ENCODE measurements at places on chromosomes 16 and 17.
A peak's percentile ranks its signal among the peaks of the same experiment; 100 is the strongest.

DNA sequence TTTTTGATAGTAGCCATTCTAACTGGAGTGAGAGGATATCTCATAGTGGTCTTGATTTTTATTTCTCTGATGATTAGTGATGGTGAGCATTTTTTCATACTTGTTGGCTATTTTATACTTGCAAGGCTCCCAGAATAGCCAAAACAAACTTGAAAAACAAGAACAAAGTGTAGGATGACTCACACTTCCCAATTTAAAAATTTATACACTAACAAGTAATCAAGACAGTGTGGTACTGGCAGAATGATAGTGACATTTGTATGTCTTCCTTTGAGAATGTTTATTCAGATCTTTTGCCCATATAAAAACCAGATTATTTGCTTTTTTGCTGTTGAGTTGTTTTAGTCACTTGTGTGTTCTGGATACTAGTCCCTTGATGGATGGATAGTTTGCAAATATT, 17.8 kb downstream of the SPECC1 start:
- H3K27me3 ChIP-seq = peaks cover 3% of the 10 kb centered on the region
- DNase-seq = no peak
- no peaks in the 10 kb centered on the region for H3K36me3 ChIP-seq
- no peak overlapping the region for H3K27ac ChIP-seq

GRCh38 chr16:71853413-71853812, 7.6 kb downstream of the ATXN1L start:
- H3K4me1 ChIP-seq = peaks cover 50% of the 10 kb centered on the region
- H3K36me3 ChIP-seq = peaks cover 24% of the 10 kb centered on the region
- DNase-seq = no peak
- peak overlapping the region; percentile 95 for H3K27ac ChIP-seq

DNA sequence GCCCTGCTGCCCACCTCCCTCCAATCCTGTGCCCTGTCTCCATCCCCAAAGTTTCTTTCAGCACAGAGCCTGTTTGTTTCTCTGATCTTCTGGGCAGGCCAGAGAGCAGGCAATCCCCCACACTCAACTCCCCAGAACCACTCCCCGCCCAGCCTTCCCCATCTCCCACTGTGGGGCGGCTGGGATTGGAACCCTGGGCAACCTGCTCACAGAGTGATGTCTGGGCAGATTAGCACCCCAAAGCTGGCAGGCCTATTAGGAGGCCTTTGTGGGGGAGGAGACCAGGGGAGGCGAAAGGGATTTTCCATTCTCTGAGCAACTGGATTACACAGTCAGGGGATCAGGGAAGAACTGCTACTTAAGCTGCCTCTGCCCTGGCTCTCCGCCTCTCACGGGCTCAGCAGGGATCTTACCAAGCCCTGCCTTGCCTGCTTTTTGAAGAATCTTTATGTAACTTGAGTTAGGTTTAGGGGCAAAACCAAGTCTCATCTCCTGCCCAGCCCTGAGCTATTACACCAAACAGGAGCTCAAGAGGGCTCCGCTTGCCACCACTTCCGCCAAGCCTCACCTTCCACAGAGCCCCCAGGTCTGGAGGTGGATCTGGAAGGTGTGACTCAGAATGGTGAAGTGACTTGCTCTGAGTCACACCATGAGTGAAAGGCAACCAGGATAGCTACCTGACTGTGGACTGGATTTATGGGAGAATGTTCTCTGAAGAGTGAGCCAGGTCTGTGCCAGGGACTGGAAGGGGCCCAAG, 16.0 kb upstream of the LHX1 start:
- H3K4me3 ChIP-seq = no peak overlapping the region
- DNase-seq = no peak
- H3K4me1 ChIP-seq = no peaks in the 10 kb centered on the region
- H3K27me3 ChIP-seq = peaks cover 14% of the 10 kb centered on the region
- no peaks in the 10 kb centered on the region for H3K36me3 ChIP-seq

DNA sequence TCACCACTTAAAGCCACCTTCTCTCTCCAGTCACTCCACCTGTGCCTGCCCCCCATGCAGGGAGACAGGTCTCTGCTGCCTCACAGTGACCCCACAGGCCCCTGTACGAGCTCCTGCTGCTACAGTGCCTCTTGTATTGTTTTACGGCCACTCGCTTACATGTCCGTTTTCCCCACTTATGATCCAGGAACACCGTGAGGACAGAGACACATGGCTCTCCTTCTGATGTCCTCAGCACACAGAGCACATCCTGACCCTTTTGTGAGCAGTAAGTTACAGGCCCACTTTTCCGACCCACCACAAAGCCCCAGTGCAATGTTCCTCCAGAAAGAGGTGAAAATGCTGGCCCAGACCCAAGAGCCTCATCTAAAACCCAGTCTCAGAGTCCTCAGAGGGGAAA, 84.8 kb upstream of the GNAO1 start:
- H3K36me3 ChIP-seq = no peaks in the 10 kb centered on the region
- no peak for DNase-seq
- no peaks in the 10 kb centered on the region for H3K4me1 ChIP-seq

DNA sequence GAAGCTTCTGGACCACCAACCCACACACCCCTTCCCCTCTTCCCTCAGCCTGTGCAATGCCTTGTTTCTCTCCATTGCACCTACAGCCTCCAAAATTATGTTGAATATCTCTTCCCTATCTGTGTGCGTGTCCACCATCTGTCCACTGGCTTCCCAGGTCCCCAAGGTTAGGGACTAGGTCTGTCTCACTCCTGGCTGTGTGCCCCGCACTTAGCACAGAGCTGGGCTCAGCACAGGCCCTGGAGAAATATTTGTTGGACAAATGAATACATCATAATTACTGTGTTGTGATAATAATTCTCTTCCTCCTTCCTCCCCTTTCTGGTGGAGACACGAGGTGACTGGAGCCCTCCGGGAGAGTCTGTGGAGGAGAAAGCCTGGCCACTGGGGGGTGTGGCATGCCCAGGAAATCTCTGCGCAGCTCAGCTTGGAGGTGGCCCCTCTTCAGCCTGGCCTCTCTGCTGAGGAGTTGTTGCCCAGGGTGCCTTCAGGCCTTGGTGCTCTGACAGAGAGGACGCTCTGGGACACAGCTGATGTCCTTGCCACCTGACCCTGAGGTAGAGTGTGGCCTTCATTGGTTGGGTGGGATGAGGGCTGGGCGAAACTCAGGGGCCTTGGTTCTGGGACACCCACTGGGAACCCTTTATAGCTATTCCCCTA, 3.3 kb upstream of the BRD7 start:
- DNase-seq = no peak
- peaks cover 11% of the 10 kb centered on the region for H3K4me1 ChIP-seq
- no peak overlapping the region for H3K4me3 ChIP-seq
- no peaks in the 10 kb centered on the region for H3K36me3 ChIP-seq
- peaks cover 16% of the 10 kb centered on the region for H3K27me3 ChIP-seq
- no peak overlapping the region for H3K27ac ChIP-seq

DNA sequence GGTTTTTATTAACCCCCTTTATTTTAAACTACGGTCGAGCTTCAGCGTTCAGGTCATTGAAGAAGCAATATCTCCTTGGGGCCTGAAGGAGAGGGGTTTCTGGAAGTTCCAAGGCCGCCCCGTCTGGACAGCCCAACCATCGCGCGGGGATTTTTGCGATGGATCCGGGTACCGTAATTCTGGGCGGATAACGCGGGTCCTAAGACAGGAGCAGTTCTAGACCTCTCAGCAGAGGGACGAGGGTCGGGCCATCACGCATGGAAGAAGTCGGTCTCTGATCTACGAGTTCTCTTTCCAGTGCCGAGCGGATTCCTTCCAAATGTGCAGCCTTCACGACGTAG, 3.6 kb downstream of the BORCS6 start:
- H3K4me3 ChIP-seq = no peak overlapping the region
- no peaks in the 10 kb centered on the region for H3K27me3 ChIP-seq
- no peak for DNase-seq
- peaks cover 4% of the 10 kb centered on the region for H3K4me1 ChIP-seq
- no peak overlapping the region for H3K27ac ChIP-seq

- peaks cover 9% of the 10 kb centered on the region for H3K36me3 ChIP-seq
- no peak for DNase-seq
- no peak overlapping the region for H3K4me3 ChIP-seq
- H3K4me1 ChIP-seq = peaks cover 33% of the 10 kb centered on the region
- no peaks in the 10 kb centered on the region for H3K27me3 ChIP-seq
- H3K27ac ChIP-seq = no peak overlapping the region
Measured at GRCh38 chr17:57447357-57447989, 191.2 kb downstream of the MSI2 start.

- no peak overlapping the region for H3K27ac ChIP-seq
- H3K36me3 ChIP-seq = no peaks in the 10 kb centered on the region
- H3K27me3 ChIP-seq = no peaks in the 10 kb centered on the region
- no peak for DNase-seq
- H3K4me1 ChIP-seq = peaks cover 40% of the 10 kb centered on the region
- peak overlapping the region; percentile 80 for H3K4me3 ChIP-seq
Measured at GRCh38 chr17:38353086-38353604, 1.5 kb downstream of the SOCS7 start.

DNA sequence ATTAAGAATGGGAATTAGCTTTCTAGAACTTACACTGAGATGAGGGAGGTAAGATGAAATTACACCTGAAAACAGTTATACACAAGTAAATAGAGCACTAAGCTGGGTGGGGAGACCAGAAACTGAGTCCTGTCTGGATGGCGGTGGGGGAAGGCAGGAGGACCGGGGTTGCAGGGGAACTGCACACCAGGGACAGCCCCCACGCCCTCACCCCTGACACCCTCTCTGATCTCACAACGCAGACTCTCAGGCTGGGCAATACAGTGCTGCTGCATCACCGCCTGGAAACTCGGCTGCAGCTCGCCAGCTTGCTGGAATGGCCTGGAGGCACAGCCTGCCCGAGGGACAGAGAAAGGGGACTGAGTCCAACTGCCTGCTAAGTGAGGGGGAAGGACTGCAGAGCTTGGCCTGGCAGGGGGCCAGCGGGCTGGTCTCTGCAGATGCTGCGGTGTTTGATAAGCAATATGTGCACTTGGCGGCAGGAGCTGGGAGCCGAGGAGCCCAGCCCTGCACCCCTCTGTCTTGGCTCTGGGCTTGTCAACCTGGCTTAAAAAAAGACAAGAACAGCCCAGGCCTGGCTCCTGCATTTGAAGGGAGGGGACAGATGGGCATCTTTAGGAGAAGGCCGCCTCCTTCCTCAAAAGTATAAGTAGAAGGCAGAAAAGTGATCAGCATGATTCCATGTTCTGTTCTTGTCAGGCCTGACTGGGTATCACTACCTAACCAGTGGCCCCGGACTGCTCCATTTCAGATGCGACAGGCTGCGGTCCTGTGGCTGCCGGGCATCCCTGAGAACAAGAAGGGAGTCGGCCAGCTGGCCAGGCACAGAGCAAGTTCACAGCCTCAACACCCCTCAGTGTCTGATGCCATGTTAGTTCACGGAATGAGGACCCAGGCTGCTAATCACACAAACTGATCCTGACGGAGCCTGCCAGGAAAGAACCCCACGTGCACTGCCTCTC, 30.2 kb downstream of the SPHK1 start:
- H3K4me3 ChIP-seq = no peak overlapping the region
- peaks cover 16% of the 10 kb centered on the region for H3K4me1 ChIP-seq
- no peaks in the 10 kb centered on the region for H3K27me3 ChIP-seq

DNA sequence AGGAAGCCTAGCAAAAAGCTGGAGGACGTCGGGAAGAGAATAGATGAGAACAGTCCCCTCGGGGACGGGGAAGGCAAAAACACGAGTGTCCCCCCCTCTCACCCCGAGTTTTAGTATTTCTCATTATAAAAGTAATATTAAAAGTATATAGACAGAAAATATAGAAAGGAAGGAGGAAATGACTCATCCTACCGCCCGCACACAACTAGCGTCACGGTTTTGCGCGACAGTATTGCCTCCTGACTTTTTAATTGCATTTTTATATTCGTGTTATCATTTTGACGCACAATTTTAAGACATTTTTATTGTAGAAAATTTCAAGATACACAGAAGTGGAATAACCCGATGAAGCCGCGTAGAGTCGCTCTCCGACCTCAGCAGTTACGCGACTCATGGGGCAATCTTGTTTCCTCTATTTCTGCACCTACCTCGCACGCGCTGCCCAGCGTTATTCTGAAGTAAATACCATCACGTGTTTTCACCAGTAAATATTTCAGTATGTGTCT, 652 bp upstream of the SLC25A19 start:
- H3K36me3 ChIP-seq = peaks cover 4% of the 10 kb centered on the region
- H3K4me3 ChIP-seq = peak overlapping the region; percentile 98
- no peaks in the 10 kb centered on the region for H3K27me3 ChIP-seq
- H3K4me1 ChIP-seq = peaks cover 8% of the 10 kb centered on the region
- H3K27ac ChIP-seq = peak overlapping the region; percentile 98

GRCh38 chr17:63973930-63974593, 1.3 kb upstream of the SCN4A start:
- no peaks in the 10 kb centered on the region for H3K36me3 ChIP-seq
- peaks cover 17% of the 10 kb centered on the region for H3K27me3 ChIP-seq
- H3K4me3 ChIP-seq = no peak overlapping the region
- H3K27ac ChIP-seq = no peak overlapping the region
- peaks cover 6% of the 10 kb centered on the region for H3K4me1 ChIP-seq

GRCh38 chr17:78823282-78824046, 17.1 kb downstream of the USP36 start:
- no peak overlapping the region for H3K27ac ChIP-seq
- H3K36me3 ChIP-seq = peaks cover 48% of the 10 kb centered on the region
- H3K4me3 ChIP-seq = no peak overlapping the region
- peaks cover 16% of the 10 kb centered on the region for H3K4me1 ChIP-seq

GRCh38 chr16:83113811-83114210, 487.0 kb downstream of the CDH13 start:
- no peak overlapping the region for H3K4me3 ChIP-seq
- no peak overlapping the region for H3K27ac ChIP-seq
- H3K36me3 ChIP-seq = no peaks in the 10 kb centered on the region
- no peaks in the 10 kb centered on the region for H3K4me1 ChIP-seq

DNA sequence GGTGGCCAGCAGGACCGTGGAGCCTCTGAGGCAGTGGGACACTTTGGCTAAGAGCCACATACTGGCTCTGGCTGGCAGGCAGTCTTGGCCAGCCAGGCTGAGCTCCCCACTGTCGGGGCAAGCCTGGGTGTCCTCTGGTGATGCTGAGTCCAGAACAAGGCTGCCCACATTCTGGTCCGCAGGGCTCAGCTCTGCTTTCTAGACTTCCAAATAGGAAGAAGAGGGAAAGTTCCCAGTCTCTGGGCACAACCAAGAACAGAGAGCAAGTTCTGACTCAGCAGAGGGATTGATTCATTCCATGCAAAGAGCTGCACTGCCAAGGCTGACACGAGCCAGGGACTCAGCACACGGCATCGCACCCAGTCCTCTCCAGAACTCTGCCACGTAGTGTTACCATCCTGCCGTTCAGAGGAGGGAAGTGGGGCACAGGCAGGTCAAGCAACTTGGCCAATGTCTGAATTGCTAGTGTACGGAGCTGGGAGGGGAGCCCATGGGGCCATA, 58.9 kb downstream of the NOS2 start:
- H3K36me3 ChIP-seq = no peaks in the 10 kb centered on the region
- no peak for DNase-seq
- H3K4me1 ChIP-seq = peaks cover 3% of the 10 kb centered on the region
- no peak overlapping the region for H3K27ac ChIP-seq

GRCh38 chr16:24297375-24297774, 41.2 kb downstream of the CACNG3 start:
- H3K27me3 ChIP-seq = peaks cover 9% of the 10 kb centered on the region
- H3K4me1 ChIP-seq = no peaks in the 10 kb centered on the region
- DNase-seq = no peak
- no peaks in the 10 kb centered on the region for H3K36me3 ChIP-seq

GRCh38 chr16:86077243-86077940, 178.4 kb downstream of the IRF8 start:
- no peak overlapping the region for H3K4me3 ChIP-seq
- no peak overlapping the region for H3K27ac ChIP-seq

Measured in memory B cell (primary cell).